CD4-positive, alpha-beta T cell treated with Interleukin-17A for 1 hour (primary cell): ENCODE measurements at places on chromosomes 2 and 18.

- no peak for DNase-seq
Observed at GRCh38 chr2:98560256-98560771, 48.0 kb downstream of the COA5 start.

- no peak for DNase-seq
Observed at GRCh38 chr18:44130376-44130942, 550.2 kb upstream of the SETBP1 start.

DNA sequence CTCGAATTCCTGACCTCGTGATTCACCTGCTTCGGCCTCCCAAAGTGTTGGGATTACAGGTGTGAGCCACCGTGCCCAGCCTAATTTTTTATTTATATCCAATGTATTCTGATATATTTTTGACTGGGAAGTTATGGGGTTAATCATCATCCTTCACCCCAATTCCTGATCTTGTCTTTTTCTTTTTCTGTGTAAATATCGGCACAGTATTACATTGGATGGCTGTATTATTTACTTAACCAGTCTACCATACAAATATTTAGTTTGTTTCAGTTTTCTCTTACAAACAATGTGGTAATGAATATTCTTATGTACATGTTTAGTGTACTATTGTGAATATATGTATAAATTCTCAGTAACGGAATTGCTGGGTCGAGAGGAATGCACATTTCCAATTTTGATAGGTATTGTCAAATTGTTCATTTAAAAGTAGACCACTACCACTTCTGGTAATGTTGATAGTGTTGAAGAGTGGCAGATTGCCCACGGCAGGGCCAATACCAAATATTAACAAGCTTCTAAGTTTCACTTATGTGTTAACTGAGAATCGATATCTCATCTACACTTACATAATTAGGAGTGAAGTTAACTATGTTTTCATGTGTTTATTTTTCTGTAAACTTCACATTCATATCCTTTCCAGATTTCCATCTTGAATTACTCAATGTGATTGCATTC is 196.7 kb downstream of the ALPK2 start:
- DNase-seq: no peak

GRCh38 chr2:218895326-218895725 is 14.7 kb downstream of the WNT10A start:
- DNase-seq: no peak

GRCh38 chr2:62565309-62565908 is 59.4 kb upstream of the TMEM17 start:
- no peak for DNase-seq

- no peak for DNase-seq
Observed at GRCh38 chr2:25056098-25056821, 14.4 kb downstream of the EFR3B start.

- DNase-seq: peak; percentile 87
Observed at GRCh38 chr2:64203858-64204632, 59.8 kb upstream of the PELI1 start.

DNA sequence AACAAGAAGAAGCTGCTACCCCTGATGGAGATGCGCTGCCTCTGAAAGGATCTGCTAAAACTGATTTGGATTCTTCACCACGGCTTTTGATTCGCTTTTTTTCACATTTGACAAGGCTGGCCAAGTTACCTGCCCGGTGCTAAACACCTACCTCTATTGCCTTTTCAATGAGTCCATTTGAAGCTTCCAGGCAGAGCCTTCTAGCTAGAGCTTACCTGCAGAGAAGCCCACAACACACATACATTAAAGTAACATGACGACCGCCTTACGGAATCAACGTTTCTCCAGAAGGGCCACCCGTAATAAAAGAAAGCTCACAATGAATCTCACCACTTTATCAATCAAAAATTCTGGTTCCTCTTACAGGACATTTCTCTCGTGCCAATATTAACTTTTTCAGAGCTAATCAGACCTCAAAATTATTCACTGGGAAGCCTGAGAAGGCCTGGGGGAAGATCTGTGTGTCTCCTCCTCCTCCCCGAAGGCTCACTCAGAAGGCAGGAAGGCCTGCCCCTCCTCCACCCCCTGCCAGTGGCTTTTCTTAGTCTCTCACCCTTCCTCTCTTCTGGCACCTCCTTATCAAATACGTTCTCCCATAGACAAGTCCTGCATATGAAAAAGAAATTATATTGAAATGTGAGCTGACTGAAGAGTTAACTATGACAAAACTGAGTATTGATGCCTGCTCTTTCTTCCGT is 171.0 kb downstream of the DNER start:
- no peak for DNase-seq

DNA sequence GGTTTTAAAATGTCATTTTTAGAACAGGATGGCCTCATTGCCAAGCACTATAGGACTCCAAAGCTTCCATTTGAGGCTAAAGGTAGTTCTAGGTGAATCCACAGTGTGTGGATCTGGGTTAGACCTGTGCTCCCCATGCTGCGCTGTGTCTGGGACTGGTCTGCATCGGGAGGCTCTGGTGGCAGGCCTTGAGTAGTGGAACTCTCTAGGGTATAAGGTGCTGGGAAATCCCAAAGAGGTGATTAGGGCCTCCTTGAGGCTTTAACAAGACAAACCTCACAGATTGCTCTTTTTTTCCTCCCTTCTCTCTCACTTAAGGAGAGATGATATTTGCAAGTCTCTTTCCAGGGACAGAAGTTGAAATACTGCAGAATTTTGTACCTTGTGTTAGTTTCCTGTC is 9.3 kb downstream of the SEC11C start:
- DNase-seq: no peak

DNA sequence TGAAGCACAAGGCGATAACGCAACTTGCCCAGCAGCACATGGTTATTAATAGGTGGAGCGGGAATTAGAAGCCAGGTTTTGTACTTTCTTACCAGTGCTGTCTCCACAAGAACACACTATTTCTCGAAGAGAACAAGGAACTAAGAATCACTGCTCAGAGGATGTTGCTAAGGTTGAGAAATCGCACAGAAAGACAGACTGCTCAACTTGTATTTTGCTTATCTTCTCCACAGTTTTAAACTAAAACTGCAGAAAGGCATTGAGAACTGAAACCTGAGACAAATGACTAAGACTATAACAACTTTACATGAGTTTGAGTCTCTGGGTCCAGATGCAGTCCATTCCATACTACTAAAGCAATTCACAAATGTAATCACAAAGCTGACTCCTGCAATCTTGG is 6.2 kb downstream of the PRKD3 start:
- no peak for DNase-seq

DNA sequence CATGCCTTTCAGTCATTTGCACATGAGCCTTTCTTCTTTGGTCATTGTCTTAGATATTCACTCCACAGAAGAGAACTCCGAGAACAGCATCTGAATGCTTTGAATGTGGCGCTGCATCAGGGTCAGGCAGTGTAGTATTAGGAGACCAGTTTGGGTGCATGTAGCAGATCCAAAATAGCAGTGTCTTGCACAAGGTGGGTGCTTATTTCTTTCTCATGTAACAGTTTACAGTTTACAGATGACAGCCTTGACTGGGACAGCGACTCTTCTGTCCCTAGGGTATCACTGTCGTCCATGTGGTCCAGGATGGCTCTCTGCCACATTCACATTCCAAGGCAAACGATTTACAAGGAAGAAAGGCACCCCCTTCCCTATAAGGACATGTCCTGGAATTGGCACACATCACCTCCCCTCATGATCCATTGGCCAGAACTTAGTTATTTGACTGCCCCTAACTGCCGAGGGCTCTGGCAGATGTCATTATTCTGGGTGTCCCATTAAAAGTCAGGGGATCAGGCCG is 101.0 kb downstream of the STPG4 start:
- no peak for DNase-seq

DNA sequence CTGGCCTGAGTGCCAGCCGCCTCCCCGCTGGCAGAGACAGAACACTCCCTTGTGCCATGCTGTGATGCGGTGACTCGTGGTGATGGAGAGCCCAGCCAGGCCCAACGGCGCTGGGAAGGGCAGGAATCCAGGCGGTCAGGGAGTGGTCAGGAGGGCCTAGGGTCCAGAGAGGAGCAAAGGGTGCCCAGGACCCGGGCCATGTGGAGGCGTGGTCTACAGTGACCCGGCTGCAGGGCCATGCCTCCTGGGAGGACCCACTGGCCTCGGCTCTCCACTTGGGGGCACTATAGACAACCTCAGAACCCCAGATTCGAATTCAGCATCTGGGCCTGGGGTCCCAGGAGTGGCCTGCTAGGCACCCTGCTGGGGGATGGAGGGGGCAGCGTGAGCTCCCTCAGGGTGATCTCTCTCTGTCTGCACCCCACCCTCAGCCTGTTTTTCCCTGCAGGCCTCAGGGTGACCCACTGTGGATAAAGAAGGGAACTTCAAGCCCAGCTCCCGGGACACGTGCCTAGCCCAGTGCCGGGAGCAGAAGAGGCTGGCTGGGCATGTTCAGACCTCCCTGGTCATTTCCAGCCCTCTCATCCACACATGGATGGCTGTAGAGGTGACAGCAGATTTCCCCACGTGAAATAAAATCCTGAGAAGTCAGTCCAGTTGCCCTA is 13.0 kb downstream of the AMER3 start:
- DNase-seq: no peak

DNA sequence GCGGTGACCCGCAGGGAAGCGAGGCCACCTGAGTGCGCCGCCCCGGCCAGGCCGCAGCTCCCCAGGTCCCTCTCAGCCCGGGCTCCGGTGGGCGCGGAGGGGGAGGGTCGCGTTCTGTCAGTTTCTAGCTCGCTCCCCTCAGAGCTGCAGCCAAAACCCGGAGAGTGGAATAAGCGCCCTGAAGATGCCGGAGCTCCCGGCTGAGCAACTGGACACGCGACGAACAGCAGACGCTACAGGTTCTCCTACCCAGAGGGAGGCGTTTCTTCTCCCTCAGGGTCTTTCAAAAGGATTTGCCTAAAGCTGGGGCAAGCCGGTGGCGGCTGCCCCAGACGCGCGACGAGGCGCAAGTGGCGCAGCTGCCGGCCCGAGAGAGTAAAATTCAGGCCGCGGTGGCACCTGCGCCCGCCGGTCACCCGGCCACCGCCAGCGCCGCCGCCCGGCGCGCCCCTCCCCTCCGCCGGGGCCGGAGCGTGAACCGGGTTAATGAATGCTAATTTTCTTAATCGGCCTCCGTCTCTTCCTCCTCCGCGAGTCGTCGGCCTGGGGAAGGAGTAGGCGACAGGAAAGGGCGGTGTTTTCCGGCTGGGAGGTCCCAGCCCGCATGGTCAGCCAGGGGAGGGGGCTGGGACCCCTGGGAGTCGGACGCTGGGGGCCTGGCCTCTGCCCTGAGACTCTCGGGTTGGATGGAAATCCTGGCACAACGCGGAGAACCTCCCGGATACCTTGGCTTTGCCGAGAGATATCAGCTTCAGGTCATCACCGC is 845 bp upstream of the CDC42EP3 start:
- peak; percentile 77 for DNase-seq

DNA sequence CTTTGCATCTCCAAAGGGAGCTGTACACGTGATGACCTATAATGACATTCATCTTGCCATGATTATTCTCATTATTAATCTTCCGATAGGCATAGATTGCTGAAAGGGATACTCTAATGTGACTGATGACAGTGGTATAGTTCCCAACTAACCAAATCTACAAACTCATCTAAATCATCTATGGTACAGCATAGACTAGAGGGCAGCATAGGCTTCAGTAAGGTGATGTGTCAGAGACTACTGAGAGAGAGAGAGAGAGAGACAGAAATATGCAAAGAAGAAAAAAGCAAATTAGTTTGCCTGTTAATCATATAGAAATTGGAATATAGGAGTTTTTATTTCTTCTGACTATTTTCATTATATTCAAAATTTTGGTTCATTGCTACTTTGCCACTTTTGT is 89.3 kb downstream of the CSRNP3 start:
- DNase-seq: no peak

DNA sequence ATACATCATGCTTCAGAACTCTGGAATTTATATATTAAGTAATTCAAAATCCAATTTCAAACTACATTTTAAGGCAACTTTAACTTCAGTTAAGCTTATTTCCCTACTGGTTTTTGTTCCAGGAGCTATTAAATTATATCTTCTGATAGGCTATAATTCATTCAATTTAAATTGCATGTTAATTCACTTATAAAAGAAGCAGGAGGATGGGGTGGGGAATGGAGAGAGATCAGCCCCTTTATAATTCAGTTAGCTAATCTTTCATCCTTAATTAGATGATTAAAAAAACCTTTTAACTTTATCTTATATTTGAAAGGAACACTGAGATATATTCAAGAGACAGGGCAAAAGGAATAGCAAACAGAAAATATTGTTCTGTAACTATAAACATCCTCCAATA is 86.8 kb downstream of the AKAIN1 start:
- no peak for DNase-seq

GRCh38 chr2:120764991-120765677 is 29.5 kb downstream of the GLI2 start:
- DNase-seq: no peak

DNA sequence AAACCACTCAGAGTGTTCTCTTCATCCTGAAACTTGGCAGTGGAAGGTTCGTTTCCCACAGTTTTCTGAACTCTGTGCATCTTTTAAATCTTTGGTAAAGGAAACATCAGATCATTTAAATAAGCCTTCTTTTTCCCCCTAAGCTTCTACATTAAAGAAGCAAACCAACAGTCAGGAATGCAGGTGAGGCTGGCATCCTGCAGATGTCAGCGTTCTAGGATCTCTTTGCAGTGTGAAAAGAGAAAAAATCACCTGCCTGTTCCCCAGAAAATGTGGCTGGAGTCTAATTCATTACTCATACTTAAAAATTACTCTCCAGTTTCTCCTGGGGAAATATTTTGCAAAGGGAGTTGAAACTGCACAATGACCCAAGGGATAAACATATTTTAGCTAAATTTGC is 64.5 kb upstream of the ZCCHC2 start:
- DNase-seq: peak; percentile 13

GRCh38 chr18:67916097-67916496 is 399.6 kb upstream of the DSEL start:
- no peak for DNase-seq

- no peak for DNase-seq
Observed at GRCh38 chr18:23494992-23495391, 8.3 kb upstream of the RMC1 start.

DNA sequence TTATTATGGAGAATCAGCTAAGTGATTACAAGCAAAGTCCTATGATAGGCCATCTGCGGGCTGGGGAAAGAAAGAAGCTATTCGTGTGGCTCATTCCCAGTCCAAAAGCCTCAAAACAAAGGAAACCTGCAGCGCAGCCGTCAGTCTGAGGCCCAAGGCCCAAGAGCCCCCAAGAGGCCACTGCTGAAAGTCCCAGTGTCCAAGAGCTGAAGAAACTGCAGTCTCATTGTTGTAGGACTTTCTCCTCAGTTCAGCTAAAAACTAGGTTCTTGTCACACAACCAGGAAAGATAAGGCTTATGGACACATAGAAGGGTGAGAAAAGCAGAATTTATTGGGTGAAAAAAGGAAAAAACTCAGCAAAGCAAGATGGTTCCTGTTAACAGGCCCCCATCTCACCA is 143.2 kb downstream of the RHBDD1 start:
- DNase-seq: no peak

- DNase-seq: no peak
Observed at GRCh38 chr2:170087413-170087793, 90.5 kb upstream of the MYO3B start.

GRCh38 chr18:27839141-27839540 is 337.8 kb downstream of the CDH2 start:
- no peak for DNase-seq
